ENCODE measurements at places on chromosomes 1 and 21.

- no peak for DNase-seq
Observed at GRCh38 chr1:246638941-246639655, 72.8 kb downstream of the CNST start.

DNA sequence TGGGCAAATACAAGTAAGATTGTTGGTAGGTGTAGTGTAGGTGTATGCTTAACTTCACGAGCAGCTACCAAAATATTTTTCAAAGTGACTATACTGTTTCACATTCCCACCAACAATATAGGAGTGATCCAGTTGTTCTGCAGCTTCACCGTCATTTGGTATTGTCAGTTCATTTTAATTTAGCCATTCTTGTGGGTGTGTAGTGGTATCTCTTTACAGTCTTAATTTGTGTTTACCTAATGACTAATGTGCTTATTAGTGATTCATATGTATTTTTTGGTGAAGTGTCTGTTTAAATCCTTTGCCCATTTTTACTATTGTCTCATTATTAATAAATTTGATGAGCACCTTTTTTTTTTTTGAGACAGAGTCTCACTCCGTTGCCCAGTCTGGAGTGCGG, 35.4 kb downstream of the RCSD1 start:
- no peak for DNase-seq

DNA sequence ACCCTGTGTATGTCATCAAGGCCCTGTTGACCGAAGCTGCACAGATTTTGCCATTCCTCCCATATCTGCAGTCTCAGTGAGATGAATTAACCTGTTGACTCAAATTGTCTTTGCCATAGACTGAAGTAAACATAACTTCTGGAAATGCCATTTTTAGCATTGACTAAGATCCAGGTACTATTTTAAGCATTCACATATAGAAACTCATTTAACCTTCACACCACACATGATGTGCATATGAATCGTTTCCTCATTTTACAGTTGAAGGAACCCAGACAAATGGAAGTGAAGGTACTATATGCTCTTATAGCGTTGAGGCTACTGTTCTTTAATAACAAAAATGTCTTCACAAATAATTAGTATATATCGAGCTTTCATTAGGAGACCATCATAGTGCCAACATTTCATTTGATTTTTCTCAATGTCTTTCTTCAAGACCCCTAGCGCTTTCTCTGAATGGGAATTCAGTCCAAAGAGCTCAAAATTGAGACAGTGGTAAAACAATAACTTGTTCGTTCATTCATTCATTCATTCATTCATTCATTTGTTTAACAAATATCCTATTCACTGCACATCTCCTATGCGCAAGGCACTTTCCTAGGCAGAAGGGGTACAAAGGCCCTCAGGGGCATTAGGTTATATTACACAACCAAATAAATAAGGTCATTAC, 444.7 kb downstream of the ADGRL2 start:
- DNase-seq = no peak

GRCh38 chr1:19260211-19261138, 8.9 kb downstream of the MRTO4 start:
- DNase-seq = no peak

DNA sequence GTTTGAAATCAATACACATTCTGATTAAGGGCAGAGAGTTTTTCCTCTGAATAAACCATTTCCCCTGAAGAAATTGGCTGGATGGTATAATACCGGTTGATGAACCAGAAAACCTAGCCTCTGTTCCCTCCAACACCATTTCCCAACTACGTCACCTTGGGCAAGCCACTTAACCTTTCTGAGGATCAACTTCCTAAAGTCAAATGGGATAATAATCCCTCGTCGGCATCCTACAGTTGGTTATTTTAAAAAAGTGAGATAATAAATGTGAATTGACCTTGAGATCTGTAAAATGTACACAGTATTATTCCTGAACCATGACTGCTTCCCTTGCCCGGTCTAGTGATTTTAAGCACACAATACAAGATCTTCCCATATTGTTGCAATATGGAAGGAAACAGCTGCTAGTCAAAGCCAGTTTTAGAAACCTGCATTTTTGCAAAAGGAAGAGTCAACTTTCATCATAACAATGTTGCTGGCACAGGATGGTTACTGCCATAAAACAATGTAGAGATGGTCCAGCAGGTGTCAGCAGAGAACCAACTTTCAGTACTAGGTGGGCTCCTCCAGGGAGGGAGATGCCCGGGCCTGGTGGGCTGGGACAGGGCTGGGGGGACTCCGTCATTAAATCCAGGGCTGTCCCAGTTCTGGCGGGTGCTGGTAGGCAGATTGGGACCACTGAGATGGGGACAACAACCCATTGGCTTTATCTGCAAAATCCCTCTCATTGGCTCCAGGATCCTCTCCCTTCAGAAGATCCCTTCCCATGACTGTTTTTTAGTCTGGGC, 5.2 kb upstream of the HLX start:
- DNase-seq = no peak

- DNase-seq = no peak
Observed at GRCh38 chr1:91687452-91687851, 186.8 kb downstream of the CDC7 start.

GRCh38 chr21:46007492-46007868, 25.9 kb downstream of the COL6A1 start:
- no peak for DNase-seq

- no peak for DNase-seq
Observed at GRCh38 chr21:26177746-26178426, 7.3 kb upstream of the APP start.

DNA sequence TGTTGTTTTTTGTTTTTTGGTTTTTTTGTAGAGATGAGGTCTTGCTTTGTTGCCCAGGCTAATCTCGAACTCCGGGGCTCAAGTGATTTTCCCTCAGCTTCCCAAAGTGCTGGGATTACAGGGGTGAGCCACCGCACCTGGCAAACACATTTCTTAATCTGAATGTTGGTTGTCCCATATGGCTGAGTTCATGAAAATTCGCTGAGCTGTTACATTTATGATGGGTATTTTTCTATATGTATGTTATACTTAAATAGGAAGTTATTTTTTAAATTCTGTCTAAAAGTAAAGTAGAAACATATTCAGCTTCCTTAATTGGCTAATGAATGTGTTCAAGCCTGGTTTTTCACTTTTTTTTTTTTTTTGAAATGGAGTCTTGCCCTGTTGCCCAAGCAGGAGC, 75.1 kb downstream of the ASH1L start:
- DNase-seq = no peak

GRCh38 chr1:24572301-24572700, 16.4 kb downstream of the NCMAP start:
- DNase-seq = no peak

DNA sequence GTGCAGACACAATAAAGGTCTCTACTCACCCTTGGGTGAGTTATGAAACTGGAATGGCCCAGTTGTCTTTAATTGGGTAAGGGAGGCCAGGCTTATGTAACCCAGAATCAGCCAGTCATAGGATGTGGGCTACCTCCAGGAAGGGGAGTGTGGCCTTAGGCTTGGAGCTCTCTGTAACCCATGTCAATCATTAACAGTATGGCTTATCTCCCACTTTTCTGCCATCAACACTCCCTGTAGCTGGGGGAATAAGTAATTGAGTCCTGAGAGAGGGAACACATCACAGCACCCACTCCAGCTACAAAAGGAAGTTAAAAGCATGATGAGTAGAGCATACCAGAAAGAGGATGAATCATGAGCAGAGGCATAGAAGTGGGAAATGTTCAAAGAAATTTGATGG, 327.0 kb upstream of the DUSP10 start:
- no peak for DNase-seq

DNA sequence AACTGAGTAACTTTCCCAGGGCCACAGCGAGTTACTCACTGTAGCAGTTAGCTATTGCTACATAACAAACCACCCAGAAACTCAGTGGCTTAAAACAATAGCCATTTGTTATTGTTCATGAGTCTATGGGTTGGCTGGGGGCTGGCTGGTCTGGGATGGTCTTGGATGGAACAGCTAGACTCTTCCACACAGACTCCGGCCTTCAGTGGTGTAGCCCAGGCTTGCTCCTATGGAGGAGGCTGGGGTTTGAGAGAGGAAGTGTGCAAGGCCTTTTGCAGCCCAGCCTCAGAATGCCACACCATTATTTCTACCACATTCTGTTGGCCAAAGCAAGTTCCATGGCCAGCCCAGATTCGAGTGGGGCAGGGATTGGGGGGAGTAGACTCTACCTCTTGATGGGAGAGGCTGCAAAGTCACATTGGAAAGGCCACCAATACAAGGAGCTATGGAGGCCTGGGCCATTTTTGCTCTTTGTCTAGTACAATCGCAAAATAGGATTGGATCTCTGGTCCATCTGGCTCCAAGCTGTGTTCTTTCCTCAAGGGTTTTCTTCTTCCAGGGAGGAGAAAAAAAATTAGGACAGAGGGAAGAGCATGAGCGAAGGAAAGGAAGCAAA, 37.5 kb upstream of the TTC22 start:
- DNase-seq = no peak

DNA sequence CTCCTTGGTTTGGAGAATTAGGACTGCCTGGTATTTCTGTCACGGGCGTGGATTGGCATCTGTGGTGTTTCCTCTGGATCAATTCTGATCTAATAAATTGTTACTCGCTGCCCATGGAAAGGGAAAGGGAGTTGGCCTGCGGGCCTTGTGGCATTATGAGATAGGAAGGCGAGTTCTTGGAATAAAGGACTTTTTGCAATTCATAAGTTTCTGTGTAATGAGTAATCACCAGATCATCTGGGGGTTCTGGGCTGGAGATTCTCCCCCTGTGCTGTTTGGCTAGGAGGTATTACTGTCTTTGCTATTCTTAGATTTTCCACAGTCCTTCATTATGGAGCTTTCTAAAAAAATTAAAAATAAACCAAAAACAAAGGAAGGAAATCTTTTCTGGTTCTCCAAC, 315.9 kb downstream of the CAMTA1 start:
- no peak for DNase-seq

- DNase-seq = no peak
Observed at GRCh38 chr1:107339775-107340174, 198.9 kb downstream of the NTNG1 start.

DNA sequence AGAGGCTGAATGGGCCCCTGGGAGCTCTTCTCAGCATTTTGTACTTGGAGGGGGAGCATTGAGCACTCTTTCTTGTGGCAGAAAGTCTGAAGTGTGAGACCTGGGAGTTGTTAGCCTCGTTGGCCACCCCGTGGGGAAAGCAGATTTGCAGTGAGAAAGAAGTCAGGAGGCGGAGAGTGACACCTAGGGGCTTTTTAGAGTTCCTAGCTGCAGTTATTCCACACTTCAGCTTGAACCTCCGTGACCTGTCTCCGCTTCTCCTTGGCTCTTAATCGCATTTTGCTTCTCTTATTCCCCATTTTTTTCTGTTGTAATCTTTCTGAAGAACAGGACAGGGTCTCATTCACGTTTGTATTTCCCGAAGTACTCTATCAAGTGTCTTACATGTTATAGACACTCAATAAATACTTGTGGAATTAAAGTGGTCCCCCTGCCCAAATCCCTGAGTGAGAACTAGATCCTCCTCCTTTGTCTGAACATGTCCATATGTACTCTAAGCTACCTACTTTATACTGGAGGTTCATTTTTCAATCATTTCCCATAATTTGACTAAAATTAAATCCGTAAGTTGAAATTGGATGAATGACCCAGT, 14.5 kb upstream of the C1orf141 start:
- DNase-seq = peak; percentile 43

- no peak for DNase-seq
Observed at GRCh38 chr1:226686440-226687425, 52.3 kb downstream of the ITPKB start.

- DNase-seq = no peak
Observed at GRCh38 chr1:152309955-152310354, 15.1 kb downstream of the FLG start.

GRCh38 chr1:9263984-9264872, 28.5 kb upstream of the SPSB1 start:
- no peak for DNase-seq

DNA sequence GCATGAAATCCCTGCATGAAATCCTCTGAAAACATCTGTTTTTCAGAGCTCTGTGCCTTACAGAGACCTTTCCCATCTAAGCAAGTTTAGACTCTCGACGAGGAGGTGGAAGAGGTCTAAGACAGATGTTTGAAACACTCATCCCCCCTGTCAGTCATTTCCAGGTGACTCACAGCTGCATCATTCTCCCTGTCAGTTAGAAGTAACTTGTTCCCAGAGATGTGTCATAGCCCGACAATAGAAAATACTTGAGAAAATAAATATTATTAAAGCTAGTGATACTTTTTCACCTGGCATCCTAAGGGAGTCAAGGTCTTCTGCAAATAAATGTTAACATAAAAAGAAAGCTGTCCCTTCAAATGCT, 41.6 kb upstream of the SEC16B start:
- no peak for DNase-seq

DNA sequence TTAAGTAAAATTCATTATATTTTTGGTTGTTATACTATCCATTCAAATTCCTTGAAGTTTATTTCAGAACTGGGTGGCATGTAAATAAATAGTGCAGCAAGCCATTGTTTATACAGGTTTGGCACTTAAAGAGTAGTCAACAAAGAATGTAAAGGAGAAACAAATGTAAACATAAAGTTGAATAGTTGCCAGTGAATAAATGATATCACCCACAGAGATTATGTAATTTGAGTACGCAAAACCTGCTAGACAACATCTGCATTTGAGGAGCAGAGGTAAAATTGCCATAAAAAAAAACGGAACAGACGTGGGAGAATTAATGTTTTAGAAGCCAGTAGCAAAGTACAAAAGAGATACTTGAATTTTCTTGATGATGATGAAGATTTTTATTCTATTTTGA, 111.6 kb downstream of the ADGRL2 start:
- no peak for DNase-seq

DNA sequence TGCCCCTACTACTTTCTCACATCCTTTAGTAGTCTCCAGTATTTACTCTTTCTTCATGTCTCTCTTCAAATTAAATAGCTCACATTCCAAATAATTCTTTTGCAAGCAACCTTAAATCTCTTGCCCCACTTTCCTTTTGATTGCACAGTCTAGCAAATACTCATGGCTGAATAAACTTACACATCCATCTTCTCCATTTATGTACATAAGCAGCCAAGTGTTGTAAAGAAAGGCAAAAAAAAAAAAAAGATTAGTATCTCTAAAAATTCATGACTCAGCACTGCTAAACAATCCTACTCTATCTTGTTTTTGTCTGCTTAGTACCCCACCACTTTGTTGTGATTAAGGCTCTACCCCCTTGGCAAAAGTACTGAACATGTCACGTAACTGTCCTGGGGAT, 42.6 kb downstream of the F13B start:
- no peak for DNase-seq

DNA sequence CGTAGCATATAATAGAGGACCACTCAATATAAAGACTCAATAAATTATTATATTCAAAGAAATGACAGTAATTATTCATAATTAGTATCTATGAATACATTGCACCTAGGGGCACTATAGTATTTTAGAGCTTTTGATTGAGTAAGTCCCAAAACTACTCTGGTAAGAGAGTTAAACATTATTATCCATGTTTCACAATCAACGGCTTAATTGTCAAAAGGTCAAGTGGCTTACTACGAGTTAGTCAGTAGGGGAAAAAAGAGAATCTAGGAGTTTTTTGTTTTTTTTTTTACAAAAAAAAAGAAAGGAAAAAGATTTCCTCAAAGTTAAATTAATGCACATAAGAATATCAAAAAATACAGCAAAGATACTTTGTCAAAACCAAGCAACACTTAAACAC, 20.4 kb upstream of the LAMC1 start:
- no peak for DNase-seq

GRCh38 chr1:160047111-160047991, 15.6 kb upstream of the PIGM start:
- no peak for DNase-seq
